OCI-LY7 (cell line): ENCODE measurements at places on chromosomes 13 and 19.
A peak's percentile ranks its signal among the peaks of the same experiment; 100 is the strongest.

DNA sequence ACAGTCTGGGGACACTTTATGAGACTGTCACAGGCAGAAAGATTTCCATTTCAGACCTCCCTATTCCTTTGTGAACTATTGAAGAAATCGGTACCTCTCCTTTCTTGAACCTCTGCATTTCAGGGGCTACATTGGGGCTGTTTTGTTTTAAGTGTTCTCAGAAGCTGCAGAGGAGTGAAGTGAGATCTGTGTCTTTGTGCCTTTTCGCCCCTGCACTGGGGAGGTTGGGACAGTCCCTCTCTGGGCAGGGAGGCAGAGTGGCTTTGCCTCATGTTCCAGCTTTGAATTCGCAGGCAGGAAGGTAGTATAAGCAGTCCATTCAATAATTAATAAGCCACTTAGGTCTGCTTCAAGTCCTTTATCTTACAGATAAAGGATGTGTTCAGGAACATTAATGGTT lies 9.5 kb upstream of the AMER2 start:
- no peak for DNase-seq

- DNase-seq = no peak
These were observed 42.0 kb downstream of the SPTBN4 start for GRCh38 chr19:40508739-40509260.

GRCh38 chr19:47056411-47056810 lies 8.0 kb upstream of the TMEM160 start:
- DNase-seq = no peak

DNA sequence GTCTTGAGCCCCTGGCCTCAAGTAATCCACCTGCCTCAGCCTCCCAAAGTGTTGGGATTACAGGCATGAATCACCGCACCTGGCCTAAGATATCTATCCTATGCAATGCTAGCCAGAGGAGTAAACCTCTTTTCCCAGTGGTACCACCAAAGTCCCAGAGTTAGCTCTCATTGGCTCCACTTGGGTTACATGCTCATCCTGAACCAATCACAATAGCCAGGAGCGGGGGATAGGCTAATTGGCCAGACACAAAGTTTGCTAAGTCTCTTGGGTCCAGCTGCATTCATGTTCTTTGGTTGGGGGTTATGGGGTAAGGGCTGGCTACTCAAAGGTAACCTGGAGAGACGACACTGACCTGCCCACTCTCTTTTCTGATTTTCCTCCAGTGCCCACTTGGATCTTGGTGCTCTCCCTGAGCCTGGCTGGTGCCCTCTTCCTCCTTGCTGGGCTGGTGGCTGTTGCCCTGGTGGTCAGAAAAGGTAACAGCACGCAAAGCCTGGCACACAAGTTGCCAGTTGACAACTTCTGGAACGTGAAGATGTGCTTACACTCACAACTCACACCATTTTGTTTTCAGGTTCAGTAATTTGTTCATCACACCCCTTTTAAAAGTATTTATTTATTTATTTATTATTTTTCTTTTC lies 7.8 kb downstream of the C19orf38 start:
- DNase-seq = peak; percentile 58

DNA sequence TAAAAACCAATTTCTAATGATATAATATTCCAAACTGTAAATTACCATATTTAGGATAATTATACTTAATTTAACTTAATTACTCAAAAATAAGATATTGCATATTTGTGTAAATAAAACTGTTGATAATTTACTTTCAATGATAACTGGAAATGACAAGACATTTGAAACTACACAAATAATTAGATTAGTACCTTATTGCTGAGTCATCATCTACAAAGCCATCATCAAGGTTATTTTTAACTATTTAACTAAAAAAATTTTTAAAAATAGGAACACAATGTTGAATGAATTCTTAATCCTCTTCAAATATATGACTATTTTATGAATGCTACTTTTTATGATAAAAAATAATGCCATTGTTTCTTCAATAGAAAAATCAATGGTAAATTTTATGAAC lies 364.3 kb downstream of the SLITRK6 start:
- DNase-seq = no peak

GRCh38 chr13:55001881-55002280 lies 1973.3 kb downstream of the OLFM4 start:
- DNase-seq = no peak

DNA sequence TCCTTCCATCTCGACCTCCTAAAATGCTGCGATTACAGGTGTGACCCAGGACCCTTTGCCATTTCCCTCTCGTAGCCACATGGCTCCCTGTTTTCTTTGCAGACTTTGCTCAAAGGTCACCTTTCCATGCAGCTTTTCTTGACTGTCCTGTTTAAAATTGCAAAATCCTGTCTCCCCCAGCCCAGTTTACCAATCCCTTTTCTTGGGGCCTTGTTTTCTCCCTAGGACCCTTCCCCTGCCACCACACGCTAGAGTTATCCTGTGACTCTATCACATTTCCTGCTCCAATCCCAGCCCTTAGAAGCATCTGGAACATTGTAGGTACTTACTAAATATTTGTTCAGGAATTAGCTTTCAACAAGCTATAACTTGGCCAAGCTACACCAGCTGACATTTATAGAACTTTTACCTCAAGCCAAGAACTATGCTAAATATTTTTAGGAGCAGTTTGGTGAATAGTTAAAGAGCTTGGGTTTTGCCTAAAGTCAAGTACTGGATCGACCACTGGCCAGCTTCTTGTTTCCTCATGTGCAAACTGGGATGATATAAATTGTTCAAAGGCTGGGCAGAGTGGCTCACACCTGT lies 9.1 kb upstream of the SERTAD3 start:
- no peak for DNase-seq

DNA sequence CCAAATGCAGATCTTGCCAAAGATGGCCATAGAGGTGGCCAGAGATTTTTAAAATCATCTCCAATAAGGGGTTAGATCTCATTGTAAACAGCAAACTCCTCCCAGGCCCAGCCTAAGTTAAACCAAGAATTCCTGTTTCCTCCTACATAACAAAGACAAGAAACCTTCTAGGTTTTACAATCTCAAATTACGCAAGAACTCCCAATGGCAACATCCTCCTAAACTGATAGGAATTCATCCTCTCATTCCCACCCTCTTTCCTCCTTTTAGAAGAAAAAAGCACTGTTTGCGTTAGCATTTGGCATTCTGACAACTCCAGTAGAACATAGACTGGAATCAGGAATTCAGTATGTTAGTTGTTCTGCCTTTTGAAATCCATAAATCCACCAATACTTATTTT lies 14.6 kb downstream of the PROSER1 start:
- no peak for DNase-seq

- no peak for DNase-seq
These were observed 1037.9 kb downstream of the EFNB2 start for GRCh38 chr13:105497597-105497996.

DNA sequence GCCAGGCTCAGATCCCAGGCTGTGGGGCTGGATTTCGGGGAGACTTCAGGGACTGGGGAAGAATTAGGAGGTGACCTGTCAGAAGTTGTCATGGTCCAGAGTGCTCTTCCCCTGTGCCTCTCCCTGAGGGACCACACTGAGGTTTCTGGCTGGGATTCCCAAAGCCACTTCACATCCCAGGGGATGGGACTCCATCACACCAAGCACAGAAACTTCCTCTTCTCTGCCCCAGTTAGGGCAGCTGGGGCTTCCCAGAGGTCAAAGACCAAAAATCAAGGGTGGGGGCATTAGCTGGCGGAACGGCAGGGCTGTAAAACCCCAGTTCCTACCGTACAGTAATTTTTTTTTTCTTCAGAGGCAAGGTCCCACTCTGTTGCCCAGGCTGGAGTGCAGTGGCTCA lies 7.4 kb downstream of the FCER2 start:
- DNase-seq = no peak
